ENCODE measurements at places on chromosomes 16 and 17. TPM values are rescaled to one million over a fixed set of nuclear protein-coding genes. Genes with fewer than 3 reads are reported as not detected.
A peak's percentile ranks its signal among the peaks of the same experiment; 100 is the strongest.

The PPP1R27 gene
- not detected for total RNA-seq

- no peak for DNase-seq
Measured at GRCh38 chr16:73845238-73846006, 451.2 kb upstream of the PSMD7 start.

DNA sequence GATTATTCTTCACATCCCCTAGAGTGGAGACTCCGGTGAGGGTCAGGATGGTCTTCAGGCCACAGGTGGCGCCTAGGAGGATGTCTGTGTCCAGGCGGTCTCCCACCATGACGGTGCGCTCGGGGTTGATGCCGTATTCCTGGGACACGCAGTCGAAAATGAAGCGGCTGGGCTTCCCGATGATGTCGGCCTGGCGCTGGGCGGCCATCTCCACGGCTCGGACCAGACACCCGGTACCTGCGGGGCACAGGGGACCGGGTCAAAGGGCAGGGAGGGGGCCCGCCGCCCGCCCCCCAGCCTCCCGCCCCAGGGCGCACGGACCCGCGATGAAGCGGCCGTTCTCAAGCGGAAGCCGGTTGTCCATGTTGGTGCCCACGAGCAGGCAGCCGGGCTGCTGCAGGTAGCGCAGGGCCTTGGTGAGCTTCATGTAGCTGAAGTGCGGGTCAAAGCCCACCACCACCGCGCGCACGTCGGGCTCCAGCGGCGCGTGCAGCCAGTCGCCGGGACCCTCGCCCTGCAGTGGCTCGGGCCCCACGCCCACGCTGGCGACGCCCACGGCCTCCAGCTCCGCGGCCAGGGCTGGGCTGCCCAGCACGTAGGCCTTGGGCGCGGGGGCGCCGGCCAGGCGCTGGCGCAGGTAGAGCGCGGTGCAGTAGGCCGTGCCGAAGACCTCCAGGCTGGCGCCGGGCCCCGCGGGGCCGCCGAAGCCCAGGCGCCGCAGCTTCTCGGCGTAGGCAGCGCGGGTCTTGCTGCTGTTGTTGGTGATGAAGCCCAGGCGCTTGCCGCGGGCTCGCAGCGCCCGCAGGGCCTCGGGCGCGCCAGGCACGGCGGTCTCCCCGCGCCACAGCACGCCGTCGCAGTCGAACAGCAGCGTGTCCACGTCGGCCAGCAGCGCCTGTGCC lies 572 bp downstream of the PGP start:
- DNase-seq, result no peak

GRCh38 chr16:50099957-50100648 lies 34.3 kb downstream of the HEATR3 start:
- no peak for DNase-seq

The CES4A gene
- 19.3 TPM for total RNA-seq

The PLEKHM1 gene
- 130 TPM for total RNA-seq

GRCh38 chr17:42198897-42199296 lies 4.6 kb upstream of the GHDC start:
- no peak for DNase-seq

DNA sequence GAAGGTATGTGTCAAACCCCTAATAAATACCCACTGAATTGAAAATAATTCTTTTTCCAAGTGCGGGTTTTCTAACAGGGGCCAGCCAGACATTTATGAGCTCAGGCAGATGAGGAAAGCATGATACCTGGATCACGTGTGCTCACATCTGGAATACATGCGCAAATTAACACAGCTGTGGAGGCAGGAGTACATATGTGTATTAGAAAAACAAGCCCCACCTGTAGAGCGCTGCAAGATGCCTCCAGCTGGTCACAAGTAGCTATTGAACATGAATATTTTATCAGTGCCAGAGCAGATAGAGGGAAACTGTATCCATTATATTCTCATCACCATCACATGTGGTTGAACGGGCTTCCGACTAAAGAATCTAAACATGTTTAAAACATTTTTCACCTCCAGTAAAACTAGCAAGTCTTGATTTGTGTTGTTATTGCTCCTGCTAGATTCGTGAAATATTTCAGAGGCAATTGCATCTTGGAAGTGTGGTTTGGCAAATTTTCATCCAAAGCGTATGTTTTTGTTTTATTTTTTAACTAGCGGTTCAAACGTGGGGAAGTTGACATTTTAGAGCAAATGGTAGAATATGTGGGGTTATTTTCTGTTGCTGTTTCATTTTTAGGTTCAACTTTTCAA lies 482.8 kb downstream of the CDH13 start:
- DNase-seq, result no peak

The KRTAP9-2 gene
- not detected for total RNA-seq

The FAHD1 gene
- total RNA-seq, result 121 TPM

The RHBDL1 gene
- 9.5 TPM for total RNA-seq

The CPNE7 gene
- total RNA-seq, result 11.3 TPM

- no peak for DNase-seq
Measured at GRCh38 chr16:25157271-25157875, 45.8 kb downstream of the LCMT1 start.

GRCh38 chr17:60455378-60455777 lies 33.1 kb downstream of the CHCT1 start:
- DNase-seq, result no peak

The SOST gene
- not detected for total RNA-seq

The CDH1 gene
- 424 TPM for total RNA-seq

DNA sequence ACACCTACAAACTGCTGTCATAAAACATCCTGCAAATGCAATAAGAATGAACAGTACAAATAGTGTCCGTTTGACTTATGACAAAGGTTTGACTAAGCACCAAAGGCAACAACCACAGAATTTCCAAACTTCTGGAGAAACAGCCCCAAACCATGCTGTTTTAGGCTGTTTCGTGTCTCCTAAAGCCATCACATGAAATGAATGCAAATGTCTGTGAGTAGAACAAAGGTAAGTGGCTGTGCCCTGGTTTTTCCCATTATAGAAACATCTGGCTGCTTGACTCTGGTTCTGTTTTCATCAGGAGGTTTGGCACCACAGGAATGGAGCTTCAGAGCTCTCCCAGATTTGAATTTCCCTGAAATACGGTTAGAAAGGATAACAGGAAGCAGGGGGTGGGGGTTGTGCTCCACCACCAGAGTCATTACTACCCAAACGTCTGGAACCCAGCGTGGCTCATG lies 4.6 kb upstream of the EMP2 start:
- DNase-seq, result no peak

DNA sequence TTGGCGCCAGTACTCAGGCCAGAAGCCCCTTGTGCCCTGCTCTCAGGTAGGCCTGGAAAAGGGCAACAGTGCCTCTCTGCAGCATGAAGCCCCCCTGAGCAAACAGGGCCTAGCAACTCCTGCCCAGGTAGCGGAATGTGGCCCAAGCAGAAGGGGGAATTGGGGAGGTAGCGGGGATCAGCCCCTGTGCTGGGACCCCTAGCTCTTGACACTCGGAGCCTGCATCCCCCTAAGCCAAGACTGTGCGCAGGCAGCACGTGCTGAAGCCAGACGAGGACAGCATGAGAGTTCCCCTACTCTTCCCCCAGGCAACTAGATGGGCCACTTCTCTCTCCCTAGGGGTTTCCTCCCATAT lies 823 bp upstream of the CD2BP2 start:
- no peak for DNase-seq

DNA sequence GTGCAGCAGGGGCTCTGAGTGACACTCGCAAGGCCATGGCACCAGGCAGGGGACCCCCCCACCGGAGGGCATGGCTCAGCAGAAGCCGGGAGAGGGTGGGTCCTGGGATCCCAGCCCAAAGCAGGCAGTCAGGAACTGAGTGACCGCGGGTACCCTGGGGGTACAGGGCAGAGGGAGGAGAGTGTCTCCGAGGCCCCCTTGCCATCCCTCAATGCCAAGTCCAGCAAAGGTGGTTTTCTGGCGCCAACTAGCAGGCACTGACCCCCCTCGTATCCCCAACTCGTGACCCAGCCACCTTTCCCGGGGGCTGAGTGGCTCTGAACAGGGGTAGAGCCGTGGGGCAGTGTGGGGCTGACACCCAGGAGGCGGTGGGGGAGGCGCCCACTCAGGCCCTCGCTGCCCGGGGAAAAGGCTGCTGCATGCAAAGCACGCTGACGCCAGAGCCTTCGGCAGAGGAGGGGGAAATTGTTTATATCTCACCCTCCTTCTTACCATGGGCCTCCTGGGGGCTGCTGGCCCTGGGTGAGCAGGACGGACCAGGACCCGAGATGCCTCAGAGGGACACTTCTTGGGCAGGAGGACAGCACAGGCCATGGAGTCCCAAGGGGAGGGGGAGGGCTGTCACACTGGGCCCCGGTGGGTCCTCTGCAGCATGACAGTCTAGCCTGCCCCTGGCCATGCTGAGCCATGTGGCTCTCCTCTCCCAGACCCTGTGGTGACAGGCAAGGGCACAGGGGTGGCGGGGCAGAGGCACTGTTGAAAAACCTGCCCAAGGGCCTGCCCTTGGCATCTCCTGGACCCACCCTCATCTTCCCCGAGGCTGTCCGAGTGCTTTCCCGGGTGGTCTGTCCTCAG lies 14.6 kb upstream of the ENPP7 start:
- no peak for DNase-seq

- DNase-seq, result no peak
Measured at GRCh38 chr16:57601801-57602478, 26.5 kb upstream of the ADGRG1 start.

DNA sequence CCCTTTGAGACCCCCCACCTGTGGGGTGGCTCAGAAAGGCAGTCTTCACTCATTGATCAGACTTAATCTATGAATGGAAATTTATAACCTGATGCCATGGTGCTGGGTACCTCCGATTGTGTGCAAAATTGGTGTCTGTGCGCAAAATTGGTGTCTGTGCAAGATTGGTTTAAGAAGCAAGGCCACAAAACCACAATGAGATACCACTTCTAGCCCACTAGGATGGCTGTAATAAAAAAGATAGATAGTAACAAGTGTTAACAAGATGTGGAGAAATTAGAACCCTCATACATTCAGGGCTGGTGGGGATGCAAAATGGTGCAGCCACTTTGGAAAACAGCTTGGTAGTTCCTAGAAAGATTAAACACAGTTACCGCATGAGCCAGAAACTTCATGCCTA lies 13.9 kb upstream of the CSNK2A2 start:
- DNase-seq, result no peak

The HNF1B gene
- 31.8 TPM for total RNA-seq

The CNEP1R1 gene
- 12.8 TPM for total RNA-seq

The KCNJ18 gene
- total RNA-seq, result not detected

- DNase-seq, result peak; percentile 80
Measured at GRCh38 chr17:81285179-81285878, 9.8 kb downstream of the SLC38A10 start.

- no peak for DNase-seq
Measured at GRCh38 chr17:69268543-69269014, 40.0 kb upstream of the ABCA10 start.

GRCh38 chr16:66291833-66292232 lies 74.7 kb upstream of the CDH5 start:
- no peak for DNase-seq

The CHRNE gene
- not detected for total RNA-seq

GRCh38 chr17:56178203-56178602 lies 24.9 kb downstream of the ANKFN1 start:
- DNase-seq, result no peak

GRCh38 chr17:74361230-74362068 lies at the start of gene BTBD17:
TSS of gene BTBD17 (minus strand) at chr17:74361868. CDS start at chr17:74361819, 49 bp downstream.
- DNase-seq, result peak; percentile 75

- DNase-seq, result no peak
Measured at GRCh38 chr16:81453091-81453728, 8.6 kb downstream of the CMIP start.

The SHCBP1 gene
- total RNA-seq, result not detected

- no peak for DNase-seq
Measured at GRCh38 chr17:42109086-42109485, 3.4 kb downstream of the DHX58 start.

- no peak for DNase-seq
Measured at GRCh38 chr17:73539166-73539565, 105.1 kb downstream of the SDK2 start.

DNA sequence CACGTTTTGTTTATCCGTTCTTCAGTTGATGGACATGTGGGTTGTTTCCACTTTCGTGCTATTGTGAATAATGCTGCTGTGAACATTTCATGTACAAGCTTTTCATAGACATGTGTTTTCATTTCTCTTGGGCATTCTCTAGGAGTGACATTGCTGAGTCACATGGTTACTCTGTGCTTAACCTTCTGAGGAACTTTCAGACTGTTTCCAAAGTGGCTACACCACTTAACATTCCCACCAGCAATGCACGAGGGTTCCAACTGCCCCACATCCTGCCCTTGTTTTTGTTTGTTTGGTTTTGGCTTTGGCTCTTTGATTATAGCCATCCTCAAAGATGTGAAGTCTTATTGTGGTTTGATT lies 14.2 kb upstream of the PEMT start:
- no peak for DNase-seq

The KRT222 gene
- not detected for total RNA-seq

GRCh38 chr16:50430076-50430475 lies 61.3 kb upstream of the BRD7 start:
- DNase-seq, result no peak

The PRCD gene
- total RNA-seq, result 10.7 TPM

DNA sequence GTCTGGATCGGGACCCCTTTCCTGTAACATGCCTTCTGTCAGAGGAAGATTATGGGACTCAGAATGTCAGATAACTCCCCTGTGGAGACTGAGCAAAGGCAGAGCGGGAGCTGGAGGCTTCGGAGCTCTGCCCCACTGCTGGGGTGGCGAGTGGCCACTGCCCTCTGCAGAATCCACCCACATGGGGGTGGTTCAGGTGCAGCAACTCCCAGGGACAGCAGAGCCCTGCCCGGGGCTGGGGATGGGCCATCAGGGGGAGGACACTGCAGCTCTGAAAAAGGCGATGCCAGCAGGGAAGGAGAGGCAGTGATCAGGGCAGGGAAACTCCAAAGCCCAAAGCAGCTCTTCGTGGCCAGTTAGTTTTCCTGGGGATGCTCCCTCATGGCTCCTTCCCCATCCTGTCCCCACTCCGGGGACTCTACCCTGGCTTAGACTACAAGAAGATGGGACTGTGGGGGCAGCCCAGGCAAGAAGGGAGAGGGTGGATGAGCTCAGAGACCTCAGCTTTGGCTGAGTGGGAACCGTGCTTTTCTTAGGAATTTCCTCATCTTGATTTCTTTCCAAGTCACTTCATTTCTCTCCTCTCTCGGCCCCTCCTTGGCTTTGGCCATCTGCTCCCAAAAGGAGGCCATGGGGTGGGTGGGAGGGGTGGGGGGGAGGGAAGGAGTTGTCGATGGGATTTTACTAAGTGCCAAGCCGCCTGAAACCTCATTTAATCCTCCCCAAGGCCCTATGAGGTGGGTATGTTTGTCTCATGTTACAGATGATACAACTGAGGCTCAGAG lies 4.0 kb downstream of the CA4 start:
- DNase-seq, result no peak

DNA sequence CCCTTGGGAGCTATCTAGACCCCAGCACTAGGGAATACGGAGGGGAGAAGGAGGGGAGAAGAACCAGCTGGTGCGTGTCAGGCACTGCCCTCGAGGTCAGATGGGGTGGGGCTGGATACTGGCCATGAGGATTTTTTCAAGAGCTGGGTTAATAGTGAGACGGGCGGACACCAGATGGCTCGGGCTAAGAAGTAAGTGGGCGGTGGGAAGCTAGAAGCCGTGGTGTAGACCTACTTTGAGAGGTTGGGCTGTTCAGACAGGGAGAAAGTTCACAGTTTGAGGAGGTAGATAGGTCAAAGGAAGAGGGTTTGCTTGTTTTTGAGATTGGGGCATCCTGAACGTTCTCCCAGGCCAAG lies 303.8 kb downstream of the SEC14L1 start:
- no peak for DNase-seq

- no peak for DNase-seq
Measured at GRCh38 chr17:29100296-29100695, 57.4 kb downstream of the PIPOX start.

The GRAPL gene
- 11.7 TPM for total RNA-seq

Data from Peyer's patch (tissue), 4 donors.